NCI-H82 (cell line): ENCODE measurements at places on chromosomes 13 and 19.

GRCh38 chr19:15332311-15332996, at the start of gene BRD4:
TSS of gene BRD4 (minus strand) at chr19:15332539. CDS start at chr19:15273099, 59,440 bp downstream.
- DNase-seq = peak; percentile 84

DNA sequence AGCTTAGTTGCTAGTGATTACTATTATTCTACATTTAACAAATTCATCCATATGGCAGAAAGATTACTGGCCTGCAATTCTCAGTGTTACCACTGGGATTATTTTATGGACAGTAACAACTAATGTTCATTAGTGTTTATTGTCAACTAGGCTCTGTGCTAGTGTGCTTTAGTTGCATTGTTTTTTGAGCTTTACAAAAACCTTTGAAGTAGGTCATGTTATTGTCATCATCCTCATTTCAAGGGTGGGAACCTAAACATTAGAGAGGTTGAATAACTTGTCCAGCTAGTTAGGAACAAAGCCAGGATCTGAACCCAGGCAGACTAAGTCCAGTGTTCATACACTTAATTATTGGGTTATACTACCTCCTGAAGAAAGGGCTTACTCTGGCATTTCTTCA, 27.8 kb upstream of the TDRD3 start:
- DNase-seq = peak; percentile 58

DNA sequence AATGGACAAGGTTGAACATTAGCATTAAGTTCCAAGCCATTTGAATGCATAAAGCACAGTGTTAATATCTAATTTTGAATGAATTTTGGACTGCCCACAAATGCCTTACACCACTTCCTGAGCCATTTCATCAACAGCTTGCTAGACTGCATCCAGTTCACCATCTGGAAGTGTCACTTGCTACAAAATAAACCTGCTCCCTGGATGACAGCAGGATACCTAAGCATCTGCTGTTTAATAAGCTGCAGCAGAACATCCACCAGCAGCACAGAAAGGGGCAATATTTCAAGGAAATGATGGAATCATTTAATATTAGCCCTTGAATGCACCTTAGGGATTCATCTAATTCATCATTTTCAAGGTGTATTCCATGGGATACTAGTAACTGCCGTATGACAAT, 76.6 kb upstream of the PCDH9 start:
- peak; percentile 77 for DNase-seq

DNA sequence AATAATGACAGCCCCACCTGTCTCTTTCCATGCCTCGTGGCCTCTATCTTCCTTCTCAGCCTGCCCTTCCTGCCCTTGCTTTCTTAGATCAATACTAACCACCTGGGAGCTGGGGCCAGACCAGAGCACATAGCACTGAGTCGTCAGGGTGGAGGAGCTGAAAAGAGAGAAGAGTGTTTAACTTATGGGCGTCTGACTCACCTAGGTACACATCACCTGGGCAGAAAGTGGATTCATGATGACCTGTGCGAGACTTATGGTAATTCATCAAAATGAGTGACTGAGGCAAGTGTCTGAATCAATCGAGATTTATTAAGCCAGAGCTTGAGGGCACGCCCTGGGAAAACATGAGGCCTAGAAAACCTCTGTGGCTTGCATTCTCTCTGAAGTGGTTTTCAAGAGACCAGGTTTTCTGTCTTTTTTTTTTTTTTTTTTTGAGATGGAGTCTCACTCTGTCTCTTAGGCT, 19.2 kb downstream of the CEACAM6 start:
- no peak for DNase-seq

DNA sequence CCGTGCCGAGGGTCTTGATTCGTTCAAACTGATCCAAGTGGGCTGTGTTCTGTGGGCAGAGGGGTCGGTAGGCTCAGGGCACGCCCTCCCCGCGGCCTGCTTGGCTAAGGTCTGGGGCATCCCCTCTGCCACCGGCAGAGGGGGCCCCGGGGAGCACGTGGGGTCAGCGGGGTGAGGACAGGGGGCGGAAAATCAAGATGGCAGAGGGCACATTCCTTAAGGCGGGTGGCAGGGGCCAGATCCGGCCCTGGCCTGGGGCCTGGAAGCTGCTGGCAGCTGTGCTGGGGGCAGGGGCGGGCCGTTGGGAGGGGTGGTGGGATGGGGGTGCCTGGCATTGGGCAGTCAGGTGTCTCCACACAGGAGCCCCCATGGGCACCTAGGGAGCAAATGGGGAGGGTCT, 10.7 kb downstream of the PRKACA start:
- DNase-seq = no peak

DNA sequence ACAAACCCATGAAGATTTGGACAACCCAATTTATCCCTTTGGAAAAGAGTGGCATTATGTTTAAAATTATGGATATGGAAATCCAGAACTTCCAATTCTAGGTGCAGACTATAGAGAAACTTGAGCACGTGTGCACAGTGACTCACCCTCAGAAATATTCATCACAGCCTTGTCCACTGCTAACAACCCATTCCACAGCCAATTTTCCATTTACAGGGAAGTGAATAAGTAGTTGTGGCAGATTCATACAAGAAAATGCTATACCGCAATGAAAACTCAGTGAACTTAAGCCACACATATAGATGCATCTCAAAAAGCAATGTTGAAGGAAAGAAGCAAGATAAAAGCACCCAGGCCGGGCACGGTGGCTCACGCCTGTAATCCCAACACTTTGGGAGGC, 133.3 kb downstream of the USP12 start:
- no peak for DNase-seq

GRCh38 chr19:29524912-29525831, 622 bp upstream of the VSTM2B start:
- DNase-seq = no peak

DNA sequence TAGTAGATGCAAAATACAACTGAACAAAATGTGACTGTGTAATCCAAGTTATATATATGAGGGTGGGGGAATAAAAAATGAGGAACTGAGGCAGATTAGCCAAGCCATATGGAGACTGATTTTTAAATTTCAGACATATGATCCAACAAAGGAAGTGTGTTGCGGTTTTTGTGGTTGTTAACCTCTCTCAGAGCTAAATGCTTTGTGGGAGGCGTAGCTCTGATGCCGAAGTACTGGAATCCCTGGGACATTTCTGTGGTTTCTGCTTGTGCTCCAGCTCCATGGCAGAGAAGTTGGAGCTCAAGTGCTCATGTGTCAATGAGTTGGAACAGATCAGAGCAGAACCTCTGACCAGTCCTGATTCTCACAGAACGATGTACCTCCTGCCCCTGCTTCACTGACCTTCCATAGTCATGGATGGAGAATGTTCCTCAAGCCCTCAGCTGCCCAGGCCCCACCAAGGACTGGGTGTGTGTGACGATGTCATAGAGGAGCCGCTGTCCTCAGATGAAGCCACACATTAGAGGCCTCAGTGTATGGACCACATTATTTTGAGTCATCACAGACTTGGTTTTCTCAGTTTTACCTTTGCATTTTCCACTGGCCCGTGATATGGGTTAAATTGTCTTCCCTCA, 107.6 kb downstream of the SOX1 start:
- DNase-seq = no peak

- no peak for DNase-seq
Measured at GRCh38 chr19:13727798-13728197, 36.5 kb upstream of the MRI1 start.

DNA sequence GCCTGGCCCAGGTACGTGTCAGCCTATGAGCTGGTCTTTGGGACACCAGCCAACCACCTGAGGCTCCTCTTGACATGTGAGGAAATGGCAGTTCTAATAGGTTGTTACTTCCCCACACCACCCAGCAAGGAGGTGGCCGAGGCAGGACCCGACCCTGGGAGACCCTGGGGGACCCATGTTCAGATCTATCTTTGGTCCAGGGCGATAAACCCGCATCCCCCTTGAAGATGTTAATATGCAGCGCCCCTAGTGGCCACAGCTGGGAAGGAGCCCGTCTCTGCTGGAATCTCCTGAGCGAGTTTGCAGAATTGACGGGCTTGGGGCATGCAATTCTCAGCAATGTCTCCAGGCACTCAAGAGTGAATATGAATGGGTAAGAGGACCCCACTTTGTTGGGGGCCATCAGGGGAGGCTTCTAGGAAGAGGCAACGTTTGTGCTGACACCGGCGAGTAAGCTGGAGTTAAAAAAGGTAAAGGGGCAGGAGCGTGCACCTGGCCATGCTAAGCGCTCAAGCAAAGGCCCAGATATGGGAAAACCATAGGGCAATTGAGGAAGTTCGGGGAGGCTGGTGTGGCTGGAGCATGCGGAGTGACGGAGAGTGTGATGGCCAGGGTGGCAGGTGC, 1.5 kb upstream of the MYO1F start:
- peak; percentile 80 for DNase-seq

DNA sequence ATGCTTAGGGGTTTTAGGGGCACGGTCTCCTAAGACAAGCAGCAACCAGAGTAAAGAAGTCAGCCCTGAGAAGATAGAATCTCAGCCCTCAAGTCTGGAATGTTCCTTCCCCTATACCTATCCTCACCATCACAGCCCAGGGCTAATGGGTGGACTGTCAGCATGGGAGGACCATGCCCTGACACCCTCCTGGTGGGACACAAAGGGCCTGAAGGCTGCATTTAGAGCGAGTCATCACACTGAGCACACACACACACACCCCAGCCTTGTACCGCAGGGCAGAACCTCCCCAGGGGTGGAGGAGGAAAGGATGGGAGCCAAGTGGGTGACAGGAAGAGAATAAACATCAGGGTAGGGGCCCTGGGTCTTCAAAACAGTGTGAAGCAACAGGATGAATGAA, 174.8 kb upstream of the SERP2 start:
- DNase-seq = no peak

GRCh38 chr19:57363688-57364181, 384 bp downstream of the TRAPPC2B start:
- peak; percentile 13 for DNase-seq

DNA sequence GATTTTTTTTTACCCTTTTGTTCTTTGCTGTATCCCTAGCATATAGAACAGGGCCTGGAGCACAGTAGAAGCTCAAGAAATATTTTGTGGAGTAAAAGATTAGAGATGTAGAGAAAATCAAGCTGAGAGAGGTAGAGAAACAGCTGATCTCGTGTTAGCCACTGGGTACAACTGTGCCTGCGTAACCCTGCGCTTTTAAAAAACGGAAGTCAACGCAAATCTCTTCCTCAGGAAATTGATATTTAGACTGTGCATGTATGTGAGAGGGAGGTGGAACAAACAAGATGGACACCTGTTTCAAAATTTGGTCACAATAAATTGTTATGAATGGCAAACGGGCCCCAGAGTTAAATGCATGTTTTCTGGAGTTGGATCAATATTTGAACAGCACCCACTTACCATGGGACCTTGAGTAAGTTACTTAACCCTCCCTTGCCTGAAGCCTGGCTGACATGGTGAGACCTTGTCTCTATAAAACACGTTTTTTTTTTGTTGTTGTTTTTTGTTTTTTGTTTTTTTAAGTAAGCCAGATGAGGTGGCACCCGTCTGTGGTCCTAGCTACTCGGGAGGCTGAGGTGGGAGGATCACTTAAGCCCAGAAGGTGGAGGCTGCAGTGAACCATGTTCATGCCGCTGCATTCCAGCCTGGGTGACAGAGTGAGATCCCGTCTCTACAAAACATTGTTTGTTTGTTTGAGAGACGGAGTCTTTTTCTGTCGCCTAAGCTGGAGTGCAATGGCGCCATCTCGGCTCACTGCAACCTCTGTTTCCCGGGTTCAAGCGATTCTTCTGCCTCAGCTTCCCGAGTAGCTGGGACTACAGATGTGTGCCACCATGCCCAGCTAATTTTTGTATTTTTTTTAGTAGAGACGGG, 3.3 kb upstream of the EPOR start:
- no peak for DNase-seq
